EL (cell line): ENCODE measurements at places on chromosomes 3 and 15.

GRCh38 chr3:13348661-13349396 is 71.3 kb downstream of the NUP210 start:
- DNase-seq, result no peak

DNA sequence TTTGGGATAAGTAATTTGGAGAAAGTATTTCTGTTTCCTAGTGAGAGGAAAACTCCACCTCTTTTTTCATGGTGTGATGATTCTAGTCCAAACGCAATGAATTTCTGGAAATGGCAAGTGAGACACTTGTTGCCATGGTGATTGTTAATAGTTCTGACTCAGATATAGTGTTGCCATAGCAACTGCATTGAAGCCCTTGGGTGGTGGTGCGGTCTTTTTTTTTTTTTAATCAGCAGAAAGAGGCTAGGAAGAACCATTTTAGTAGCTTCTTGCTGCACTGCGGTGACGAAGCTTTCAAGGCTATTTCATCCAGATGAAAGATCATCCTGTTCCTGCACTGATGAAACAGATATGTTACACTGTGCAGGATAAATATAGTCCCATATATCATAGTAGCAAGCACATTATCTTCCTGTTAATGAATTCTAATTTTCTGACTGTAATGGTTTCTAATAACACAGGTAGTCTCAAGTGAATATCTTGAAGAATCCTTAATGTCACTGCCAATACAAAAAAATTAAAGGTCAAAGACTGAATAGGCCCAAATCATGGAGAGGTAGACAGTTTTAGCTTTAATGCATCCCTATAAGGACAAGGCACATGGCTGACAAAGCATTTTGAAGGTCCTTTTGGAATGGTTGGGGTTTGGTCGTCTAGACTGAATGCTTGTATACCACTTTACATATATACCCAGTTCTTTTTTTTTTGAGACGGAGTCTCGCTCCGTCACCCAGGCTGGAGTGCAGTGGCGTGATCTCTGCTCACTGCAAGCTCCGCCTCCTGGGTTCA is 125.1 kb upstream of the ZBTB20 start:
- DNase-seq, result peak; percentile 60

DNA sequence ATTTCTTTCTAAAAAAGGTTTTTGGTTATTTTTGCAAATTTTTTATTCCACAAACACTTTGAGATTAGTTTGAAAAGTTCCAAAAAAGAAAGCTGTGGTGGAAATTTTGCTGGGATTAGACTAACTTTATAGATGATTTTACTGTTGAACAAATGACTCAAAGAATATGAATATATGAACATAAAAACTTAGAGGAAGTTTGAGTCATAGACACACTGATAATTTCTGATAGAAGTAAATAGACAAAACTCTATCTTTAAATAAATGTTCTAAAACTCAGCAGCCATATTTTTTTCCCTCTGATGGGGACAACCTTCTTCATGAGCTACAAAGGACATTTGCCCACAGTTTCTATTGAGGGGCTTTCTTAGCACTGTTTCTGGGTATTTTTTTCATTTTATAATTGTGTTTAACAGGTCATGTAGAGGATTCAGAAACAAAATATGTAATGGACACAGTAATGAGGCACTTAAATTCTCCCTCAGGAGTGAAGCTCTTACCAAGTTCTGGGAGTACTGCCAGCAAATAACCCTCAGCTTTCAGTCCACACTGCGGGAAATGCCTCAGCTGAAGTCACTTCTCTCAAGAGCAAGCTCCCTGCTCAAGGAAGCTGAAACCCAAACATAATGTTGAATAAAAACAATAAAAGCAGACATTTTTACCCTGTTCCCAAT is 157.6 kb downstream of the NFKBIZ start:
- peak; percentile 92 for DNase-seq

GRCh38 chr15:67897646-67898339 is 57.9 kb upstream of the RNU6-1 start:
- no peak for DNase-seq

DNA sequence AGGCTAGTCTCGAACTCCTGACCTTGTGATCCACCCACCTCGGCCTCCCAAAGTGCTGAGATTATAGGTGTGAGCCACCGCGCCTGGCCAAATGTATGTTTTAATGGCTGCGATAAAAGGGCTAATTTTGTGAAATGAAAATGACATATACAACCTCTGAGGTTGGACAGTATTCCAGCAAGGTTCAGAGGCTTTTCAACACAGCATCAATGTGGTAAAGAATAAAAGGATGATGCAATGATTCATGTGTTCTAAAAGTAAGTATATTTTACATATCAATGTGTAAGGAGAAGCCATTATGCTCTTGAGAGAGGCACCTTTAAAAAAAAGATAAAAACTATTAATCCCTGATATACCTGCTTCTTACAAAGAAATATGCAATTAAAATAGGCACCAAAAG is 6.7 kb downstream of the SLTM start:
- DNase-seq, result no peak

DNA sequence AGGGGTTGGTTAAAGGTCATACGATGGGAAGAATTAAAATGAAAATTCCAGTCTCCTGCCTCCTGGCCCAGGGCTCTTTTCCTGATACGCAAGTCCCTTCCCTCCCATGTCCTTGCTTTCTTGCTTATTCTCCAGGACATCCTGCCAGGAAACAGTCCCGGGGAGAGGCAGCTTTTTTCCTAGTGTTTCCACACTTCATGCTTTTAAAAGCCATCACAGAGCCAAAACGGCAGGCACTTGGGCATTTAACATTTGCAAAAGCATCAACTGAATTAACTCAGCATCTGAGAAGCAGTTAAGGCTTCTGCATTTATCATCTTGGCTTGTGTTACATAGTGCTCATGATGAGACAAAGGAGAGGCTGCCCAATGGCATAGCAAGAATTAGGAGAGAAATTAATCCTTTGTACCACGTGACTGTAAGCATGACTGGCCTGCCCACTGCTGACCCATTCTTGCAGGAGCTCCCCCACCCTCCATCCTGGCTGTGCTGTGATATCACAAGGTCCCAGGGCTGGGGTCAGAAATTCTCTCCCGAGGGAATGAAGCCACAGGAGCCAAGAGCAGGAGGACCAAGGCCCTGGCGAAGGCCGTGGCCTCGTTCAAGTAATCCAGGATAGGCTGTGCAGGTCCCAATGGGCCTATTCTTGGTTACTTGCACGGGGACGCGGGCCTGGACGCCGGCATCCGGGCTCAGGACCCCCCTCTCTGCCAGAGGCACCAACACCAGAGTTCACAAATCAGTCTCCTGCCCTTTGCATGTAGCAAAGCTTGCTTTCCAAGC is 21.6 kb upstream of the VILL start:
- DNase-seq, result no peak

DNA sequence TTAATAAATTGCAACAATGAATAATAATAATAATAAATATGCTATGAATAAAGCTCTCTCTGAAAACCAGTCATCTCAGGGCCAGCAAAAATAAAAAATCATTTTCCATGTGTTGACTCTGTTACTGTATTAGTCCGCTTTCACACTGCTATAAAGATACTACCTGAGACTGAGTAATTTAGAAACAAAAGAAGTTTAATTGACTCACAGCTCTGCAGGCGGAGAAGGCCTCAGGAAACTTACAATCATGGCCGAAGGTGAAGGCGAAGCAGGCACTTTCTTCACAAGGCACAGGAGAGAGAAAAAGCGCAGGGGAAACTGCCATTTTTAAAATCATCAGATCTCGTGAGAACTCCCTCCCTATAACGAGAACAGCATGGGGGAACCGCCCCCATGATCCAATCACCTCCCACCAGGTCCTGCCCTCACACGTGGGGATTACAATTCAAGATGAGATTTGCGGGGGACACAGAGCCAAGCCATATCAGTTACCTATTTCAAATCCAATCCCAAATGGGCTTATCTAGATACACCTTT is 224.1 kb downstream of the IGSF11 start:
- DNase-seq, result no peak

- DNase-seq, result no peak
Measured at GRCh38 chr3:140599496-140599895, 78.4 kb upstream of the TRIM42 start.

- DNase-seq, result peak; percentile 57
Measured at GRCh38 chr3:146166826-146167225, 5.8 kb upstream of the PLOD2 start.

DNA sequence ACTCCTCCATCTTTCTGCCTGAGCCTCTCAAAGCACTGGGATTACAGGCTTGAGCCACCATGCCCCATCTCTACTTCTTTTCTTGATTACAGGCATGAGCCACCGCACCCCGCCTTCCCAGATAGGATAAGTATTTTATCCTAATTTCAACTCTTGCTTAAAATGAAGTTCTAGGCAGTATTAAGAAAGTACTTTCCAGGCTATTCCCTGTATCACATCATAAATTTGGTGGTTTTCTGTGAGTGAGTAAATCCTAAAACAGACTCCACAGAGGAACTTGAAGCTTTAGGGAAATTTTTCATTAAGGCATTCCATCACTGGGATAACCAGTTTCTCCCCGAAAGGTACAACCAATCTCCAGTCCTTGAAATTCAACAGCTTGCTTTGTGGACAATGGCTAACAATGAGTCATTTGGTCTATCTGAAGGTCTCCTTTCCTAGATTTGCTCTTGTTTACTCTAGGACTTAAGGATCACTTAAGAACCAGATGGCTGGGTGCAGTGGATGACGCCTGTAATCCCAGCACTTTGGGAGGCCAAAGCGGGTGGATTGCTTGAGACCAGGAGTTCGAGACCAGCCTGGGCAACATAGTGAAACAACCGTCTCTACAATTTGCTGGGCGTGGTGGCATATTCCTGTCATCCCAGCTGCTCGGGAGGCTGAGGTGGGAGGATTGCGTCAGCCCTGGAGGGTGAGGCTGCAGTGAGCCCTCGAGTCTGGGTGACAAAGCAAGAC is 49.7 kb upstream of the SKIL start:
- DNase-seq, result peak; percentile 8

- no peak for DNase-seq
Measured at GRCh38 chr3:123123716-123124616, 57.1 kb downstream of the PDIA5 start.

- no peak for DNase-seq
Measured at GRCh38 chr3:64563751-64564150, 124.0 kb downstream of the ADAMTS9 start.

GRCh38 chr3:49636883-49637609 is 37.1 kb upstream of the APEH start:
- no peak for DNase-seq

DNA sequence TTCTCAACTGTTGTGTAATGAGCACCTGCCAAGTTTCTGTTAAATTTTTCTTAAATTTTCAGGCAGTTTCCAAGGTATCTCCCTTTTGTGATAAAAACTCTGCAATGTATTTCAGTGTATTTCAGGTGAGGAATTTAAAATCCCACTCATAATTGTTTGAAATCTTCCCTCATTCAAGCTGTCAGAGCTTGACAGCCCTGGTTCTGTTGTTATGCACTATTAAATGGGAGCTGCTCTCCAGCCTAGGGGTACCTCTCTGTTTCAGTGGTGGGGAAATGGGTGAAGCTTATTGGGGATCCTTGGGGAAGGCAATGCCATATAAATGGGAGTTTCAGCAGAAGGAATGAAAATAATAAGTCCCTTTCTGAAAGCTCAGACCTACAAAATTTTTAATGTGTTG is 178.0 kb upstream of the TMCO5A start:
- DNase-seq, result no peak
